ENCODE measurements at places on chromosomes 4 and X. TPM values are rescaled to one million over a fixed set of nuclear protein-coding genes. Genes with fewer than 3 reads are reported as not detected.

Gene TRAPPC11
- 107 TPM for total RNA-seq

Gene DMP1
- not detected for total RNA-seq

DNA sequence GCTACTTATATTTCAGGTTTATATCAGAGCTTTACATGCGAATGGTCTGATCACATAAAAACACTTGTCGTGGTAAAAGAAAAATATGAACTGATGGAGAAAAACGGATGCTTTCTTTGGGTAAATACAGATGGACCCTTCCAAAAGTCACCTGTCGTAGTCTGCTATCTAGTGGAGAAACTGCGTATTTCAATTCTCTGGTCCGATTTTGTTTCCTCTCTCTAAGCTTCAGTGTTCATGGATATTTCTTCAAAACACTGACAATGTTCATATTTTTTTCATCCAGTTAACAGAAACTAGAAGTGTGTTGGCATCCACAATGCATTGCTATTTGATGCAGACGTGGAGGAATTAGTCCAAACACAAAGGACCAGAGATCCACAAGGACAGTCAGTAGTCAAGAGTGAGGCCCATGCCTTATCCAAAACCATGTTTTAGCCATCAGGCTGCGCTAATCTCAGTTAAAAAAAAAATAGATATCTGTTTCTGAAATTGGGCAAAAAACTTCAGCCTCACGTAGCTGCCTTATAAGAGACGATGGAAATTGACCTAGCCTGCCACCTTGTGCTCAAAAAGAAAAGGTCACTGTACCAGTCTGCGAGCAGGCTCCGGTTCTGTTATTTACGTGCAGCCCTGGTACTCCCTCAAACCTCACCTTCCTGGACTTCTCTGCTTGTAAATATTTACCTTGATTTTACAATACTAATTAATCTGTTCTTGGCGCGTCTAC lies 16.0 kb downstream of the MEPE start:
- DNase-seq: peak; percentile 63

GRCh38 chrX:153435845-153436244 lies 10.0 kb downstream of the TREX2 start:
- no peak for DNase-seq

- DNase-seq: no peak
These were observed 73.8 kb downstream of the KDM6A start for GRCh38 chrX:44946771-44947170.

Gene STAG2
- total RNA-seq: 26.4 TPM

GRCh38 chr4:138522366-138522765 lies 280.2 kb upstream of the SLC7A11 start:
- peak; percentile 1 for DNase-seq

DNA sequence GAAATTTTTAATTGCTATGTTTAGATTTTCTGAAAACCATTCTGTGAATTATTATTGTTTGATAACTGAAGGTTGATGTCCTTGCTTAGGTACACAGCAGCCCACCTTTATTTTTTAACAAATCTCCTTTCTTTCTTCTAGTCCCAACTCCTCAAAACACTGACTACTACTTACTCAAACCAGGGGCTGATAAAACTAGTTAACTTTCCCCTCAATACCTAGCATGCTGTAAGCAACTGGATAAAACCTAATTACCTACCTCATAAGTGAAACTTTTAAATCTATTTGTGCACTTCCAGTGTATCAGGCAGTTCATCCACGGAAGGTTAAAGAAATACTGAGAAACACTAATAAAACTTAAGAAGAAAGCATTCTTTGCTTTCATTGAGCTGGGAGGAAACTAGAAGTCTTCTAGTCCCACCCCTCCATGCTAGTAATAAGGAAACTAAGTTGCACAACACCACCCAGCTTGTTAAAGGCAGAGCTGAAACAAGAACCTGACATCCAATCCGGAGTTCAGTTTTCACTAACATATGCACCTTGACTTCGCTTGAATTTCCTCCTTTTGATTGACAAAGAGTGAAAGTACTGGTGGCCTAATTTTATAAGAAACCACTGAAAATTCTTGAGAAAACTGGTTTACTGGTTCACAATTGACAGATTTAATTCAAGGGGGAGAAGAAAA lies 180.2 kb upstream of the TET2 start:
- DNase-seq: no peak

DNA sequence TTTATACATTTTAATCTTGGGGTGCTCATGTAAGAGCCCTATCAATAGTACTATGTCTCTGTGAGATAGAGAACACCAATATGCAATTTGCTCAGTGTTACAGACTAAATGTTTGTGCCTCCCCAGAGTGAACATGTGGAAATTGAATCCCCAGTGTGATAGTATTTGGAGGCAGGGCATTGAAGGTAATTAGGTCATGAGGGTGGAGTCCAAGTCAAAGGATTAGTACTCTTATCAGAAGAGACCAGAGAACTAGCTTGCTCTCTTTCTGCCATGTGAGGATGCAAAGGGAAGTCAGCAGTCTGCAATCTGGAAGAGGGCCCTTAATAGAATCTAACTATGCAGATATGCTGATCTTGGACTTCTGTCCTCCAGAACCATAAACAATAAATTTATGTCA lies 1317.0 kb downstream of the STIM2 start:
- DNase-seq: no peak

- no peak for DNase-seq
These were observed 138.0 kb downstream of the VEGFC start for GRCh38 chr4:176654565-176655216.

DNA sequence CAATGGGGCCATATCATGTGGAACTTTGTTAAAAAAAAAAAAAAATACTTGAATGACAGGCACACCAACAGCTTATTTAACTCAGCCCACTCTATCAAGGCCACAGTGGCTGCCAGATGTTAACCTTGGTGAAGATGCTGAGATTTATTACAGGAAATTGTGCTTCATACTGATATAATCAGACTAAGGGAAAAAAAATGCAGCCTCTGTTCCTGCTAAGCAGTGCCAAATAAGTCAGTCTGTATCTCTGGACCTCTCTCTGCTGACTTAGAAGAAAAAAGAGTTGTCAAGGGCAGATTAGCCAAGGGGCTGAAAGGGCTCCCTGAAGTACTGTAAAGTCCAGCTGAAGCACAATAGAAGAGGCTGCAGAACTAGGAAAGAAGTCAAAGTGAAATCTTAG lies 677.7 kb upstream of the HTR2C start:
- no peak for DNase-seq

DNA sequence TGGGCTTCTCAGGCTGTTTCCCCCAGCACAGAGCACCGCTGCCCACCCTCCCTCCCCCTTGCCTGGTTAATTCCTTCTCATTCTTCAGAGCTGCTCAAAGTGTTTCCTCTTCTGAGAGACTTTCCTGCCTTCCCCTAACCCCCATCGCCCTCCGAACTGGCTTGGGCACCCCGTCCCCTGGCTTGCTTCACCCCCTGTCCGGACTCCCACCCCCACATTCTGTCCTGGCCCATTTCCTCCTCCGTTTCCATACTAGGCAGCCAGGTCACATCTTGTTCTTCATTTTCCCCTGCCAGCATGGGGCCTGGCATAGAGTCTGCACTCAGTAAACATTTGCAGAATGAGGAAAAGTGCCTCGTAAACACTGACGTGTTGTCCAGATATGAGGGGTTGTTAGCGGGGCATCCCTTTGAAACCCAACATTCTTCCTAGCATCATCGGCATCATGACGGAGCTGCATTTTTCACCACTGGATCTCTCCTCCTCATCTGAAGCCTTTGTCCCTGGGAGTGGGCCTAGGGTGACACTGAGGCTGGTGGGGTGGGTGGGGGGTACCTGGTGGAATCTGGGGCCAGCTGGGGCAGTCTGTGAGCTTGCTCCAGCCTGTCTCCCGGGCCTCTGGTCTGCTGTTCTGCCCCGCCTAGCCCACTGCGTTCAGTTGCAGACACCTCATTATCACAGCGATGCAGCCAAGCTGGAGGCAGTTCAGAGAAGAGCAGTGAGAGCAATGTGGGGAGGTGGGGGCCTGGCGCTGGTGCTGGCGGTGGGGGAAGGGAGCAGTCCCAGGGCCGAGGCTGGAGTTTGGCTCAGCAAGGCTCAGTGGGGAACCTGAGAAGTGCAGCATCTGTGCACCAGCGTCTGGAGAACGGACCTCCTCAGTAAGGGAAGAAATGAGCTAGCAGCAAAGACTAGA lies 149.4 kb upstream of the PJA1 start:
- DNase-seq: no peak

- DNase-seq: no peak
These were observed 2.4 kb downstream of the TMEM131L start for GRCh38 chr4:153468587-153468986.

DNA sequence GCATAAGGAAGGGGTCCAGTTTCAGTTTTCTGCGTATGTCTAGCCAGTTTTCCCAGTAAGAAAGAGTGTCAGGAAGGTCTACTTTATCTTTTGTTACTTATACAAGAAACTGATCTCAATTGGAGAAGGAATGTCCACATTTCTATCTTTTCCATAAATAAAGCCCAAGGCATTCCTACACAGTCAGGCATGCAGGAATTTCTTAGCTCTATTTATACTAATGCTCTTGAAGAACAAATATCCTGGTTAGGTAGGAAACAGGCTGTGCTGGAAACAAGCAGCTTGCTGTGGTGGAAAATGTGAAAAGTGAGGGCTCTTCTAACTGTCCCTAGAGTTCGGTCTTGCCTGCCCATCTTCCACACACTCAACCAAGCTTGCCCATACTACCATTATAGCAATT lies 37.9 kb upstream of the PITX2 start:
- no peak for DNase-seq
